Keratinocyte (primary cell): ENCODE measurements at places on chromosomes 16 and 17.

DNA sequence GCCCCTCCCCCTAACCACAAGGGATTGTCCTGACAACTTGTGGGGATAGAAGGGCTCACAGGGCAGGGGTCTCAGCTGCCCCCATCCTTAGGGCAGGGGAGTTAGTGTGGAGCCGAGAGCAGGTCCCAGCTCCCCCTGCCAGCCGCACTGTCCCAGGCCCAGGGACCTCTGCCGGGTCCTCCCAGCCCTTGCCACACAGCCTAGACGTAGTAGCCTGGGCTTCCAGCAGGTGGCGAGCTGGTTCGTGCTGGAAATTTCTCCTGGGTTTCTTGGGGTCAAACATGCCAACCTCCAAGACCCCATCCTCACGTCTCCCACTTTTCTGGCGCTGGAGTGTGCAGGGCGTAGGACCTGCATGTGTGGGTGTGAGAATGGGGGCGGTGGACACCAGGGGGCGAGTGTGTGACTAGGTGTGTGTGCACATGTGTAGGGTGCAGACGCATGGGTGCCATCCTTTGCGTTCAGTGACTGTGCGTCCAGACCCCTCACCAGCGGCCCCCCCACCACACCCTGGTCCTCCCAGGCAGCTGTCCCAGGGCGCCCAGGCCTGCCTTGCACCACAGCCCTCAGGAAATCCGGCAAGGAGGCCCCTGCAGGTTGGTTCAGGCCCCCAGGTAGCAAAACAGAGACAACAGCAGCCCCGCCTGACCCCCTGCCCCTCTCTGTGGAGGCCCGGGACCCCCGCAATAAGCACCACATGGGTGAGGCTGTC, 29.5 kb downstream of the SBK1 start:
- no peak overlapping the region for H3K4me3 ChIP-seq
- no peaks in the 10 kb centered on the region for H3K36me3 ChIP-seq
- no peaks in the 10 kb centered on the region for H3K27me3 ChIP-seq
- DNase-seq, result no peak
- no peak overlapping the region for H3K27ac ChIP-seq
- no peaks in the 10 kb centered on the region for H3K4me1 ChIP-seq

DNA sequence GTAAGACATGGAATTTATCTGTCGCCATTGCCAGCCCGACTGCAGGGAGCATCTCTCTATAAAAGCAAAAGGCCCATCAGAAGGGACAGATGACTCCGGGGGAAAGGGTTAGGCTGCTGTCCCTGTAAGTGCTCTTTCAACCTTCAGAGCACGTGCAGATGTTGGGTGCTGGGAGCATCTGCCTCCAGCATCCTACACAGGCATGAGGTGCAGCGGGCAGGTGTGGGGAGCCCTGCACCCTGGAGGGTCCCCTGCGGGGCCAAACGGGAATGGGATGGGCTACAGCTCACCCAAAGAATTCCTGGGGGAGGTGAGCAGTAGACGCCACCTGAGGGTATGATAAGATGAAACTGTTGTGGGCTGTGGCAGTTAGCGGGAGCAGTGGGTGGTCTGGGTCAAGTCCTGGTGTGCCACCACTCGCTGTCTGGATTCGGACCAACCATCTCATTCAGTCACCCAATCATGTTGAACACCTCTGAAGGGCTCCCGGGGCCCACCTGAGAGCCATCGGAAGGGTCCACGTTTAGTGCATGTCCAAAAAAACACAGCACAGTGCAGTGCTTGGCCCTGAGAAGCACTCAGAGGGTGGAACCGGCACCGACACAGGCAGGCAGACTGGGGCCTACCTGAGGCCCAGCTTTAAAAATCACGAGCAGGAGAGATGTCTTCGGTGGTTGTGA, 3.8 kb downstream of the SMCR8 start:
- H3K4me1 ChIP-seq, result peaks cover 30% of the 10 kb centered on the region
- H3K4me3 ChIP-seq, result no peak overlapping the region
- DNase-seq, result no peak
- no peak overlapping the region for H3K27ac ChIP-seq

DNA sequence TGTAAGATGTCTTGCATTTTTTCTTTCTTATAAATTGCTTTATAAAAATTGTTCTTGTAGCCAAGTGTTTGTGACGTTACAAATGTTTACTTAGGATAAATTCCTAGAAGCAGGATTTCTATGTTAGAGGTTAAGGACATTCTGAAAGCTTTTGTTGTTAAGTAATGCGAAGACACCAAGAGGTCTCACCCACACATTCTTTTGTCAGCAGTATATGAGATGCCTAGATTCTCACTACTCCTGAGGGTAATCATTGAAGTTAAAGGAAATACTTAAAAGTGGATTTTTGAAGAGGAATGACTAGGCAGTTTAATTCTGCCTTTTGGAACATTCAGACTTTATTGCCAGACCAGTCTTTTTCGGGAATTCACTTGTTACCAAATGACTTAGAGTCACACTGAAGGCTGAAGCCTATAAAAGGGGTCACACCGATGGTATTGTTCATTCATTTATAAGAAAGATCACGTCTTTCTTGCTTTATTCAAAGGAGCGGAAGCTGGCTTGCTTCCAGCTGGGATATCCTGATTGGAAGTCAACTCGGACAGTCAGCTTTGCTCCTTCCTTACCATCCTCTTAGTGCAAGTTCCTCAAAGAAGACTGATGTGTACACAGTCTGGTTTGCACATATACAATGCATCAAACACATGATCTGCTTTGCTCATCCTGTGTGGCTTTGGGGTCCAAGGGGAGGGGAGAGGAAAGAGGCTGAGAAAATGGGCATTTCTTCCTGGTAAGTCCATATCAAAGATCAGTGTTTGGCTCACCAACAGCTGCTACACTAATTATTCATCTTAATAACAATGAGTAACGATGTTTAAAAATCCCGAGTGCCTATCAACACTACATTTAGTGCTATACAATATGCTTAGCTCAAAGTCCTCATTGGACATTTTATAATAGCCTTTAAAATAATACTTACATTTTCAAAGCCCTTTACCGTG, 160.0 kb downstream of the MAP2K6 start:
- no peak overlapping the region for H3K27ac ChIP-seq
- no peak overlapping the region for H3K4me3 ChIP-seq
- DNase-seq, result no peak
- H3K36me3 ChIP-seq, result no peaks in the 10 kb centered on the region
- H3K27me3 ChIP-seq, result no peaks in the 10 kb centered on the region
- no peaks in the 10 kb centered on the region for H3K4me1 ChIP-seq

- H3K27me3 ChIP-seq, result peaks cover 6% of the 10 kb centered on the region
- H3K4me3 ChIP-seq, result no peak overlapping the region
- no peak for DNase-seq
- H3K27ac ChIP-seq, result no peak overlapping the region
- H3K36me3 ChIP-seq, result no peaks in the 10 kb centered on the region
Measured at GRCh38 chr16:81803332-81803731, 24.2 kb downstream of the PLCG2 start.

- no peaks in the 10 kb centered on the region for H3K4me1 ChIP-seq
- H3K36me3 ChIP-seq, result no peaks in the 10 kb centered on the region
- DNase-seq, result no peak
- H3K27ac ChIP-seq, result no peak overlapping the region
- H3K4me3 ChIP-seq, result no peak overlapping the region
Measured at GRCh38 chr16:58789351-58789750, 55.2 kb upstream of the GOT2 start.

- H3K4me3 ChIP-seq, result no peak overlapping the region
- no peaks in the 10 kb centered on the region for H3K36me3 ChIP-seq
- peaks cover 27% of the 10 kb centered on the region for H3K27me3 ChIP-seq
- H3K27ac ChIP-seq, result no peak overlapping the region
- DNase-seq, result no peak
- H3K4me1 ChIP-seq, result no peaks in the 10 kb centered on the region
Measured at GRCh38 chr17:45688353-45688752, 95.8 kb upstream of the CRHR1 start.

DNA sequence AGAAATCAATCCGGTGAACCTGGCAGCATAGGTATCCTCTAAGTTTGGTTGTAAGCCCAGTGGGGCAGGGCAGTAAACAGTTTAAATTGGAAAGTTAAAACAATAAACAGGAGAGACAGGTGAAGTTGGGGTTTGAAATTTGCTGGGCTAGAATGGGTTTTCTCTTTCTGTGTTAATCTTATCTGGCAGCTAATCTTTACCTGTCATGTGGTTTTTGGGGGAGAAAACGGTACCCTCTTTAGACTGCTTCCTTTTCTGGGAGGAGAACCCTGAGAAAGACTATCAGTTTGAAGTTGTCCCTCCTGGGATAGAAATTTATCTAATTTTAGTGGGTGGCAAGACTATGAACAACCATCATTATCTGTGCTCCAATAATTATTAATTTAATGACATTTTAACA, 24.0 kb downstream of the CDH13 start:
- H3K27me3 ChIP-seq, result no peaks in the 10 kb centered on the region
- no peak for DNase-seq
- no peak overlapping the region for H3K27ac ChIP-seq
- no peak overlapping the region for H3K4me3 ChIP-seq
- H3K4me1 ChIP-seq, result peaks cover 55% of the 10 kb centered on the region
- no peaks in the 10 kb centered on the region for H3K36me3 ChIP-seq

- DNase-seq, result no peak
- H3K4me1 ChIP-seq, result no peaks in the 10 kb centered on the region
- no peak overlapping the region for H3K27ac ChIP-seq
- H3K27me3 ChIP-seq, result no peaks in the 10 kb centered on the region
- no peak overlapping the region for H3K4me3 ChIP-seq
- H3K36me3 ChIP-seq, result no peaks in the 10 kb centered on the region
Measured at GRCh38 chr17:65433157-65433556, 128.3 kb downstream of the AXIN2 start.

- H3K27ac ChIP-seq, result peak overlapping the region; percentile 49
- H3K4me1 ChIP-seq, result peaks cover 23% of the 10 kb centered on the region
- H3K4me3 ChIP-seq, result peak overlapping the region; percentile 76
- H3K27me3 ChIP-seq, result peaks cover 9% of the 10 kb centered on the region
- no peak for DNase-seq
Measured at GRCh38 chr17:2049333-2050299, 5.3 kb upstream of the HIC1 start.

DNA sequence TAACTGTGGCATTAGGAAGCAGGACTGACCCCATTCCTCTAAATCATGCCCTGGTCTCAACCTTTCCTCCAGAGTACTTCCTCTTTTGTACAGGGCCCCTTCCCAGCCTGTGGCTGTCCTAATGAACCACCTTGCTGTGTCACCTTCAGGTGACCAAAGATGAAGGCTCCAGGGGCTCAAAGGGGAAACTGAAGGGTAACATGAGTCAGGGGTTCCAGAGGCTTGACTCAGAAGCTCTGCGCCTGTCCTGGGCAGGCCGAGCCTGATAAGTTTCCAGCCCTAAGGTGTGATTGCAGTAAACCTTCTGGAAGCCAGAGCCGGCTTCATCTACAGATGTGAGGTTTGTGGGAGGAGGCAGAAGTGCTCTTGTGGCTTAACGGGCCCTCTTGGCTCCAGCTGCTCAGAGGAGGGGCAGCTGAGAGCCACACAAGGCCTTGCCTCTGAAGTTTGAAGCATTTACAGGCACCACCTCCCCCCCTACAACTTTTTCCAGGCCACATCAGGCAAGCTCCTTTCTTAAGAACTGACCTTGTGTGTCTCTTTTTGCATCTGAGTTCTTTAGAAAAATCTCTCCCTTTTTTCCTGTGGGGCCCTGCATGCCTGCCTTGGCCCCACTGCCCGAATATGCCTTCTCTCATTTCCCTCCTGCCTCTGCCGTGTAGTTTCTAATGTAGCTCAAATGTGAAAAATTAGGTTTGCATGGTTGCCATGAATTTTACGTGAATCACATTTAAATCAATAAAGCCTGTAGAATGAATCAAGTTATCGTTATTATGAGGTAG, 149.9 kb downstream of the CLEC16A start:
- H3K4me3 ChIP-seq, result no peak overlapping the region
- peak overlapping the region; percentile 56 for H3K27ac ChIP-seq
- H3K36me3 ChIP-seq, result peaks cover under 1% of the 10 kb centered on the region
- no peaks in the 10 kb centered on the region for H3K27me3 ChIP-seq

GRCh38 chr16:69711115-69711740, 15.1 kb downstream of the NQO1 start:
- H3K36me3 ChIP-seq, result peaks cover 18% of the 10 kb centered on the region
- DNase-seq, result peak; percentile 84
- peak overlapping the region; percentile 62 for H3K27ac ChIP-seq
- no peaks in the 10 kb centered on the region for H3K27me3 ChIP-seq

- H3K36me3 ChIP-seq, result no peaks in the 10 kb centered on the region
- H3K4me3 ChIP-seq, result no peak overlapping the region
- H3K27me3 ChIP-seq, result no peaks in the 10 kb centered on the region
- no peak overlapping the region for H3K27ac ChIP-seq
- peaks cover 14% of the 10 kb centered on the region for H3K4me1 ChIP-seq
- DNase-seq, result no peak
Measured at GRCh38 chr17:54971147-54971546, 2.6 kb downstream of the STXBP4 start.
